ENCODE measurements at places on chromosomes 2 and 18. TPM values are rescaled to one million over a fixed set of nuclear protein-coding genes. Genes with fewer than 3 reads are reported as not detected.

IL1B gene
- 0.18 TPM for total RNA-seq

VRK2 gene
- 15.0 TPM for total RNA-seq

SERPINB11 gene
- total RNA-seq: not detected

DNA sequence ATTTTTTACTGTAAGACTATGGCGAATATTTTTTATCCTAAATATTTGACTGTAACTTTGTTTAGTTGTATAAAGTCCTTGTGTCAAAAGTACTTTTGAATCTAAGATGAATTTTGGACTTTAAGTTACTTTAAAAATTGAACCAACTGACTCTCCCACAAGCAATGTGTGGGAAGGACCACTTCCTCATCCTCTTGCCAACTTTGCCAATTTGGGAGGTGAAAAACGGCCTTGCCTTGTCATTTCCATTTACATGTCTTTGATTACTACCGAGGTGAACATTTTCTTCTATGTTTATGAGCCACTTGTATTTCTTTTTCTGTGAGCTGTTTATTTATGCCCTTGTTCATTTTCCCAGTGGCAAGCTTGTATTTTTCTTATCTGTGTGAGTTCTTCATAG is 12.8 kb upstream of the MSGN1 start:
- DNase-seq: no peak

- peak; percentile 57 for DNase-seq
Observed at GRCh38 chr2:120764991-120765677, 29.5 kb downstream of the GLI2 start.

DNA sequence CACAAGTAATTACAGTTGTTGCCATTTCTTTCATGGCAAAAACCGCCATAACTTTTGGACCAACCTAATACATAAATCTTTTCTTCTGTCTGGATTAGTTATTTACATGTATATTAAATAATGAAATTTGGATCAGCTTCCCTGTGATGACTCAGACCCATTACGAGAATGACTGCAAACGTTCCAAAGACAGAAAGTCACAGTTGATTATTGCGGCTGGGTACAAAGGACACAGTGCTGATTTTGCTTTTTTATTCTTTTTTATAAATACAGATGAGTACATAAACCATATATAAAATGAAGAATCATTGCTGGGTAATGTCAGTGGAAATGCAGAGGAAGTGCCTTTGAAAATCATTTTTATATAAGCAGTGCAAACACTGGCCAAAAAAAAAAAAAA is 126.2 kb downstream of the TWIST2 start:
- DNase-seq: peak; percentile 36

DNA sequence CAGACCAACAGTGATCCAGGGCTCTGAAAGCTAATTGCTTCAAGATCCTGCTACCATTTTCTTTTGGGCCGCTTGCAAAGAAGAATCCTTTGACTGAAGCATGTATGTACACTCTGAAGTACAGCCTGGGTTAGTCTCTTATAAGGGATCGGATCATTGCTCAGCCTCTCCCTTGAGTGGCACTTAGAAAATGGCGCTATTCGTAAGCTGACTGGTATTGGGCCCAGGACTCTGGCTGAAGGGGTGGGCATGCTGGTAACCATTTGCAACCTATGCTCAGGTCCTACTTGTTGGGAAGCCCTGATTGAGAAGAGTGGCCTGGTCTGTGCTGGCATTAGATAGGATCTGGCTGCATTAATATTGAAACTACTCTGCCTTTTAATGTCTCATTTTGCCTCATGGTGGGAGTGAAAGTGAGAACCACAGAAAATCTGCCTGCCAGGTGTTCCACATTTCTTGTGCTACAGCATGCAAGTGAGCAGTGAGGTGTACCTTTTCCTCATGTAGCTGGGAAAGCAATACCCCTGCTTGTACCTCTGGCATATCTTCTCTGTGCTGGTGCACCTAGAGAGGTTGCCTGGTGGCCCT is 661 bp upstream of the MGAT5 start:
- DNase-seq: no peak

DNA sequence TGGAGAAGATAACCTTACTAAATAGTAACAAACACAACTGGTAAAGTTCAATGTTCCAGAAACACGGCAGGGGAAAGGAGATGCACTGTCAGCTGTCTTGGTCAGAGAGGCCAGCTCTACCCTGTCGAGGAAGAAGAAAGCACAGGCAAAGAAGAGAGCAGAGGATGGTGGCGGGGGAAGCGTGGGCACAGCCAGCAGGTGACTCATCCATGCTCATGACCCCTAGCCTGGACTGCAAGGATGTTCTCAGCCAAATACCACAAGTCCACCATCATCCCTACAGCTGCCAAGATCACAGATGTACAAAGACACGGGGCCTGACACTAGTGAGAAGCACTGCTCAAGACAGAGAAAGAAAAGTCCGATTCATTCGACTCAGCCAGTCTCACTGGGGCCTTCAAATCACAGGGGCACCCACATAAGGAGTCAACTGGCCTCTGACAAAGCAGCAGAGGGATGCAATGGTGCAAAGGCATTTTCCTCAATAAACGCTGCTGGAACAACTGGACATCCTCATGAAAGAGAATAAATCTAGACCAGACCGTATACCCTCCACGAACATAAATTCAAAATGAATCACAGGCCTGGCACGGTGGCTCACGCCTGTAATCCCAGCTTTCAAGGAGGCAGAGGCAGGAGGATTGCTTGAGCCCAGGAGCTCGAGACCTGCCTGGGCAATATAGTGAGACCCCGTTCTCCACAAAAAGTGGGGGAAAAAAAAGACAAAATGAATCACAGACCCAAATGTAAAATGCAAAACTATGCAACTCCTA is 5.6 kb downstream of the DTYMK start:
- no peak for DNase-seq

- peak; percentile 53 for DNase-seq
Observed at GRCh38 chr2:171923206-171923605, 945 bp downstream of the HAT1 start.

- no peak for DNase-seq
Observed at GRCh38 chr2:122021941-122022340, 266.5 kb downstream of the TSN start.

GRCh38 chr18:21303895-21304294 is 61.9 kb downstream of the GREB1L start:
- DNase-seq: no peak

- no peak for DNase-seq
Observed at GRCh38 chr18:8967573-8967972, 134.9 kb upstream of the NDUFV2 start.

- peak; percentile 91 for DNase-seq
Observed at GRCh38 chr2:26477911-26478253, at the start of gene OTOF. Gene OTOF, minus strand, starts transcription at chr2:26478124.

DNA sequence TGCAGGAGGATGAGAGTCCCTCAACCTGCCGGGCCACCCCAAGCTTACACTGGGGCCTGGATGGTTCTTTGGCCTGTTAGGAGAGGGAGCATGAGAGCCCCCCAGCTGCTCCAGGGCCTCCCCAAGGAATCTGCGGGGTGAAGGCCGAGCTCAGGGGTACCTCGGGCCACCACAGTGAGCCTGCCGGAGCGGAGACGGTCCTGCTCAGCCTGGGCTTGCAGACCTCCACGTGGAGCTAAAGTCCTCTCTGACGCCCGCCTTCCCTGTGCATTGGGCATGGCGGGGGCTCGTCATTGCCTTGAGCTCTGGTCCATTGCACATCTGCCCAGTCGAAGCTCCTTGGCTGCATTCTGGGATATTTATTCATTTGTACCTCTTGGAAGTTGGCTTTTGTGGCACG is 62.7 kb downstream of the ASB1 start:
- DNase-seq: no peak

Measured in muscle of leg (tissue), 16 donors.